Activated T-cell treated with anti-CD3 and anti-CD28 coated beads for 1 hour (primary cell): ENCODE measurements at places on chromosomes 6 and 20.

DNA sequence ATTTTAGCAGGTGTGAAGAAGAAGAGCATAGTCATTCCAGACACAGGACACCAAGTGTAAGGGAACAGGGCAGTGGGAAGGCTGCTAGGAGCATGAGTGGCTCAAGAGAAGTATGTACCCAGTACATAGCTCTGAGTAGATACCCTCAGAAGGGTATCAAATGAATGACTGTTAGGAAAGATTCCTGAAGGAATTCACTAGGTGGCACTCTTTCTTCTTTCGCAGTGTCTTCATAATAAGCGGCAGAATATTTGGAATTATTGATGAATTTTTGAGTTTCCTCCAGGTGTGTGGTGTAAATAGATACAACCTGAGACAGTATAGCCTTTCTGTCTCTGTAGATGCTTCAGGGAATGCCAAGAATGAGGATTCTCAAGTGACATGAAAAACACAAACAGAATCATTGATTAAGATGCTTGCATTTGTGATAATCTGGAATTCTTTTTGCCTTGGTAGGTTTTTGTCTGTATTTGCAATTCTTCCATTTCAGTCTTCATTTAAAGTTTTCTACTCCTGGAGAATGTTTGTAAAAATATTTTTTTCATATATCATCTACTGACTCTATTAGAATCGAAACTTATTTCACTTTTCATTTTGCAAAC is 264.3 kb upstream of the RIMS1 start:
- DNase-seq: no peak

DNA sequence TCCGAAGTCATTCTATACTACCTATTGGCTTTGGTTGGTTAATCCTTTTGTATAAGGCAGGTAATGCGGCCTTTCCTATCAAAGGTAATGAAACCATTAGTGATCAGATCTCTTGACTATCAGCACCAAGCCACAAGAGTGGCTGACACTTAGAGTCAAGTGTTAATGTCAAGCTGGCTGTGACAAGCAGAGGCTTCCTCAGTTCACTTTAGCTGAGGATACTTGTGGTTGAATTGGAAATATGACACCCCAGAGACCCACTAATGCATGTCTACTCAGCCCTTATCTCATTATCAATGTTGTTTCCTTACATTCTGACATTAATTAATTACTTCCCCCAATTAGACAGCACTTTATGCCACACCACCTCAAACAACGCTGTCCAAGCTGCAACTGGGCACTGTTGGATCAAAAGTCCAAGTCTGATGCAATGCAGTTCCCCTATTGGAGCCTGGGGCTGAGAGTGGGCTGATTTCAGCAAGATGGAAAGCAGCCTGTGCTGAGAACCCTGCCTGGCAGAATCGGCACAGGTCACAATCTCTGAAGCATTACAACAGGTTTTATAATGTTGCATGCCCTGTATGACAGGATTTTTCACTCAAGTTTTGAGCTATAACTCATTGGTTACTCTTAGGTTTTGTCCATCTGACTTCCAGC is 273.5 kb downstream of the COL12A1 start:
- no peak for DNase-seq

DNA sequence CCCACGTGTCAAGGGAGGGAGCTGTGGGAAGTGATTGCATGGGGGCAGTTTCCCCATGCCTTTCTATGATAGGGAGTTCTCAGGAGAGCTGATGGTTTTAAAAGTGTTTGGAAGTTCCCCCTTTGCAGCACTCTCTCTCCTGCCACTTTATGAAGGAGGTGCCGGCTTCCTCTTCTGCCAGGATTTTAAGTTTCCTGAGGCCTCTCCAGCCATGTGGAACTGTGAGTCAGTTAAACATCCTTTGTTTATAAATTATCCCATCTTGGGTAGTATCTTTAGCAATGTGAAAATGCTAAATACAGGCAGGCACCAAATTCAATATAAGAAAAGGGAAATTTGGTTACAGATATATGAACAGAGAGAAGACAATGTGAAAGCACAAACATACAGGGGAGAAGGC is 96.4 kb upstream of the EPHA7 start:
- DNase-seq: no peak

DNA sequence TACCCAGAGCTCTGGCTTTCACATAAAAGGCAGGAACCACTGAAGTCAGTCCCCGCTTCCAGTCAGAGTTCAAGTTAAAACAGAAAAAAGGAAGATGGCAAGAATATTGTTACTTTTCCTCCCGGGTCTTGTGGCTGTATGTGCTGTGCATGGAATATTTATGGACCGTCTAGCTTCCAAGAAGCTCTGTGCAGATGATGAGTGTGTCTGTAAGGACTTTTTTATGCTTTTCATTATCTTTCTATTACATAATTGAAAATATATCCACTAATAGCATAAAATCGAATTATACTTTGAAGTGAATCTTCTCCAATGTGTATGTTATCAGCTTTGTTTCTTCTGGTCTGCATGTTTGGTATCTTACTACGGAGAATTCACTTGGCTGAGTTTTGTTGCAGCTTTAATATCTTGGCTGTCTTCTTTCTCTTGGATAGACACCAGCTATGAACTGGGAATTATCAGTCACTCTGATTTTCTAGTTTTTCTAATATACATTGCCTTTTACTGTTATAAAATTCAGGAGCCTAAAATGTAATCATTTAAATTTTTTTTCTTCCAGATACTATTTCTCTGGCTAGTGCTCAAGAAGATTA is at the start of gene OTOR:
Gene OTOR, plus strand, starts transcription at position 51 of the 593 bp plus-strand sequence. Its CDS starts 44 bp downstream, at position 95.
- DNase-seq: no peak

- DNase-seq: no peak
Measured at GRCh38 chr6:165668951-165669350, 5.9 kb upstream of the PDE10A start.

DNA sequence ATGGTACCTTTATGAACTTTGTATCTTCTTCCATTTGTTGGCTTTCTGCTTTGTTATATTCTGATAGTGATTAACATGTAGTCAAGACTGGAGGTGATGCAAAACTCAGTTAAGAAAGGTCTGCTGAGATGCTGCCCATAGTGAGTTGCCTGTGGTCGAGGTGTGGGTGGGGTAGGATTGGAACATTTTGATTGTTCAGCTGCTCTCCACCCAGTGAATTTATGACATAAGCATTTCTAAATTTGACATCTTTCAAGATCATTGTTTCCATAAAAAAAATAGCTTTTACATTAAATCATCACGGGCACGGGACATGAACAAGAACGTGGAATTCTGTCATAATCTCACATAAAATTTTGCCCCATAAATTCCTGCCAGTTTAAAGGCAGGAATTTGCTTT is 146.6 kb upstream of the POU3F2 start:
- no peak for DNase-seq

- DNase-seq: no peak
Measured at GRCh38 chr6:133749427-133749826, 139.5 kb upstream of the TCF21 start.

DNA sequence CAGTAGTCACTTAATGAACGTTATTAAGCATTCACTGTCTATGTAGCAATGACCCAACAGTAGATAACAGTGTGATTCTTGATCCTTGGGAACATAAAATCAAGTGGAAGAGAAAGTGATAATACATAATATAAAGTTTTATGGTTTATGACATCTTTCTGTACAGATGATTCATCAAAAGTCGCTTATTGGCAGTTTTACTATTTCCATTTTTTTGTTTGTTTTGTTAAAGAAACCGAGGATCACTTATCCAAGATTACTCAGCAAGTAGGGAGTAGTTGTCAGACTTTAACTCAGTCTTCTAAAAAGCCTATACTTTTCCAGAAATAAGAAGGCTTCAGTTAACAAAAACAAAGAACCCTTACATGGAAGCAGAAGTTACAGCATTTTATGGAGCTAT is 260.8 kb downstream of the ZFAND3 start:
- no peak for DNase-seq

GRCh38 chr6:93177918-93178317 is 241.4 kb downstream of the EPHA7 start:
- no peak for DNase-seq

DNA sequence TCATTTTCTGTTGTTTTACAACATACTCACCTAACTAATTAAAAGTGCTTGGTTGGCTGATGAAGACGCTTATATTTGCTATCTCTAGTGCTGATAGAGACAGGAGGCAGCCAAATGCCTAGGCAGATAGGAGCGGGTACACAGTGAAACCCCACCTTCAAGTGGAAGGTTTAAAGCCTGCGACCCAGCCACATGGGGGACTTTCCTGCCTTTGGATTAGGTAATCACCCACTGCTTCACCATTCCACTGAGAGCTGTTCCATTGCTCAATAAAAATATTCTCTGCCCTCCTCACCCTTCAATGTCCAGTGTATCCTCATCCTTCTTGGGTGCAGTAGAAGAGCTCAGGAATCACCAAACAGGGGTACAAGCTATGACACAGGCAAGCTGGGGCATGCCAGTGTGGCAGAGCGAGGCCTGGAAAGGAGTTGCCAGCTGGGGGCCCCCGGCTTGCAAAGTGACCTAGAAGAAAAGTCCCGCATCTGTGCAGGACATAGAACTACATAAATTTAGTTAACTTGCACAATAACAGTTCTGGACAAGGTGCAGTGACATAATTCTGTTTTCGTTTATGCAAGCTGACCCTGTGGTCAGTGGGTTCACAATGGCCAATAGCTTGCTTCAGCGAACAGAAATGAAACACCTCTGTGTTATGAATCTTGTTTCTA is 112.0 kb upstream of the MLIP start:
- DNase-seq: no peak

DNA sequence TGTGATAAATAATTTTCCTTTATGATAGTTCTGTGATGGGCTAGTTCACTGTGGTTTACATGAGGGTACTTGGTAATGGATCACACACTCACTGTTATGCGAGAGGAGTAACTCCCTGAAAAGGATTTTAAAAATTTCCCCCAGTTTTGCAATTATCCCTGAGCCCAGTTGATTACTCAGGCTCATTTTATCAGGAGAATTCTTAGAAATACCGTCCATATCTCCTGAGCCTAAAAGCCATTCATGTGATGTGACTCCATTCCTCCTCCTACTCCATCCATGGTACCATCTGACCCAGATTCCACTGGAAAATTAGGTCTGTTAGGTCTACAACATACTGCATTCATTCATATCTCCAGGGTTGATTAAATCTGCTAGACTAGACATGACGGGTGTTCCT is 16.4 kb upstream of the IBTK start:
- no peak for DNase-seq

- no peak for DNase-seq
Measured at GRCh38 chr6:43060034-43060754, 763 bp downstream of the KLC4 start.

DNA sequence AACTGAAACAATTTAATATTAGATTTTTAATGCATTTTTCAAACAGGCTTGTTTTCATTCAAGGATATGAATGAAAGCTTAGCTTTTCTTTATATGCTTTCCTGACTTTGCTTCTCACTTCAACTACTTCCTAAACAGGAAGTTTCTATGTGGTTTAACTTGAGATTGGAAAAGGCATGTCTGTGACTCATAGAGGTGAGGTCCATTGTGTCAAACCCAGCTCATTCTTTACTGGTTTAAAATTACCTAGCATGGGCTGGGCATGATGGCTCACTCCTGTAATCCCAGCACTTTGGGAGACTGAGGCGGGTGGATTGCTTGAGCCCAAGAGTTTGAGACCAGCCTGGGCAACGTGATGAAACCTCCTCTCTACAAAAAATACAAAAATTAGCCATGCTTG is 34.4 kb downstream of the EFHC1 start:
- DNase-seq: no peak

DNA sequence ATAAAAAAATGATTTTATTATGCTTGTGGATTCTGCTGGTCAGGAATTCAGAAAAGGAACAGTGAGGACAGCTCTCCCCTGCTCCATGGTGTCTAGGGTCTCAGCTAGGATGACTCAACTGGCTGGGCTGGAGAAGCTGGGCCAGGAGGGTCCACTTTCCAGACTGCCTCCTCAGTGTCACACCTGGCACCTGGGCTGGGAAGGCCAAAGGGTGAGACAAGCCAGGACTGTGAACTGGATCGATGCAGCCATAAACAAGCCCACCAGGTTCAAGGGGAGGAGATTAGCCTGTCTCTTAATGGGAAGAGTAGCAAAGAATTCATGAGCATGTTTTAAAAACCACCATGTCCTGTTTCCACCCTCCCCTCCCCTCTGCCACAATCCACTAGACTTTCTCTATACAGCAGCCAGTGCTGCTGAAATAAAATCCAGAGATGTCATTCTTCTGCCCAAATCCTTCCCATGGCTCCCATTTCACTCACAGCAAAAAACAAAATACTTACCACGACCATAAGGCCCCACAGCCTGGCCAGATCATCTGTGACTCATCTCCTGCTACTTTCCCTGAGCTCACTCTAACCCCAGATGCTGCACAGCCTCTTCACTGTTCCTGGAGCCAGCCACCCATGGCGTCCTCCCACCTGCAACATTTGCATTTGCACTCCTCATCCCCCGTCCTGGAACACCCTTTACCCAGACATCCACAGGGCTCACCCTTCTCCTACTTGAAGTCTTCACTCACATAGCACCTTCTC is 13.8 kb downstream of the SPTLC3 start:
- no peak for DNase-seq

GRCh38 chr6:155638200-155638599 is 182.6 kb upstream of the NOX3 start:
- no peak for DNase-seq

DNA sequence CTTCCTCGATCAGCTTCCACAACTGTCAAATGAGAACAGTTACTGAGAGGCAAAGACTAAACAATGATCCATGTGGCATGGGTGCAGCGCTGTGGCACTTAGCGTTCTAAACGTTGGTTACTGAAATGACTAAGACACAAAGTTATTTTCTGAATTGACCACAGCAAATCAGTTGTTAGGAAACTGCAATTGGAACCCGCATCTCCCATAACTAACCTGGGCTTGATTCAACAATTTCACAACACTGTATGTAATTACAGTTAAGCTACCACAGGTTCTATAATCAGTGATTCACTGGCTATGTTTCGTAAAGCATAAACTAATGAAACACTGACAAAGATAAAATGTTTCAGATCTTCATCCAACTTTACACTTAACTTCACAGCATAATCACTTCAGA is 12.5 kb downstream of the WDR27 start:
- DNase-seq: no peak

DNA sequence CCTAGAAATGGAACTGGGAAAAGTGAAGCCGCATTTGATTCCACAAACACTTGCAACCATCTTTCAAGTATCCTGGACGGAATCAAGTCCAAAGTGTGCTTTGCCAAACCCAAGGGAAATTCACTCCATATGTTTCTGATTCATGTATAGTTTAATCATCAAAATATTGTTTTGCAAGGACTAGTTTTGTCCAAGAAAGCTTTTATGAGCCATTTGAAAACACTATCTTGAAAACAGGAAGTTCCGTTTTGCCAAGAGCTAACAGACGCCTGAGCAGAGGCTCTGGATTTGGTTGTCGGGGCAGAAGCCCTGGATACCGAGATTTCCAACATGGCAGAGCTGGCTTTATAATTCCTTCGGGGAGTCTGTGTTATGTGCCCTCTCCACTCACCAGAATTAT is 251.1 kb downstream of the PHACTR1 start:
- no peak for DNase-seq
